H1 (cell line): ENCODE measurements at places on chromosomes 5 and 9. TPM values are rescaled to one million over a fixed set of nuclear protein-coding genes. Genes with fewer than 3 reads are reported as not detected.

DNA sequence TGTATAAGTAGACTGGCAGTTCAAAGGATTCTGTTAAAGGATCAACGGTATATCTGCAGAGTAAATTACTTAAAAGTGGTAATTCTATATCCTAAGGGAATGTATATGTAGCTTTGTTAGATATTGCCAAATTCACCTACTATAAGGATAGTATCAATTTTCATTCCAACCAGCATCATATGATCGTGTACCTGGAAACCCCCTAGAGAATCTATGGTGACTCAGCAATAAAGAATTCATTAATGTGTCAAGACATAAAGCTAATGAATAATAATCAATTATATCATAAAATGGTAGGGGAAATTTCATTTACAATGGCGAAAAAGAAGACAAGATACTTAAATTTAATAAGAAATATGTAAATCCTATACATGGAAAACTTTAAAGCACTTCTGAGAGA is 234.1 kb upstream of the ACTBL2 start:
- H3K27ac ChIP-seq, result no peak overlapping the region
- no peak overlapping the region for H3K4me3 ChIP-seq
- DNase-seq, result no peak
- H3K4me1 ChIP-seq, result no peaks in the 10 kb centered on the region
- H3K27me3 ChIP-seq, result no peaks in the 10 kb centered on the region
- H3K36me3 ChIP-seq, result no peaks in the 10 kb centered on the region

GRCh38 chr9:105082843-105083242 is 154.9 kb upstream of the ABCA1 start:
- H3K27ac ChIP-seq, result no peak overlapping the region
- no peak overlapping the region for H3K4me3 ChIP-seq

- no peak overlapping the region for H3K27ac ChIP-seq
- H3K27me3 ChIP-seq, result no peaks in the 10 kb centered on the region
- no peaks in the 10 kb centered on the region for H3K4me1 ChIP-seq
- no peak for DNase-seq
Measured at GRCh38 chr5:110817459-110817858, 78.7 kb downstream of the SLC25A46 start.

GRCh38 chr9:121620777-121621449 is 30.5 kb upstream of the DAB2IP start:
- DNase-seq, result no peak
- H3K27ac ChIP-seq, result no peak overlapping the region
- H3K36me3 ChIP-seq, result no peaks in the 10 kb centered on the region
- no peak overlapping the region for H3K4me3 ChIP-seq
- no peaks in the 10 kb centered on the region for H3K27me3 ChIP-seq
- no peaks in the 10 kb centered on the region for H3K4me1 ChIP-seq

DNA sequence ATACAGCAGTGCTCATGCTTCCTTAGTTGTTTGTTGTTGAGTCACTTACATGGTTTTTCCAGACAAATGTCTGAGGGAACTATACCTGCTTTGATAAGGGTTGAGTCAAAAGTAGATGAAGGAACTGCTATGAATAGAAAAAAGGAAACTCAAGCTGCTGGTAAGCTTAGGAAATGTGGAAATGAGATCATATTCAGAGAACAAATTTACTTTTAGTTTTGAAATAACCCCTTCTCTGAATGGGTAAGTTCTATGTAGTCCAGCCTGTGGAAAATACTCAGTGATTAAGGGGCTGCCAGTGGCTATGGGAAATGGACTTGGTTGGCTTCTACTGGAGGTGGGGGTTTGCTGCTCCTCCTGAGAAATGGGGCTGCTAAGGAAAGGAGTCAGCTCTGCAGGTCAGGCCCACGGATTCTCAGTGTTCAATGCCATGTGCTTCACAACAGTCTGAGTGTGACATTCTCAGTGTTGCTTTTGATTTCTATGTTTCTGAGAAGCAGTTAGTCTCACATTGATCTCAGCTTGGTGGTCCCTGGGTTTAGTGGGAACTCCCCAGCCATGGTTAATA is 47.7 kb upstream of the GLRX start:
- H3K36me3 ChIP-seq, result no peaks in the 10 kb centered on the region
- no peaks in the 10 kb centered on the region for H3K27me3 ChIP-seq
- no peak overlapping the region for H3K27ac ChIP-seq
- no peak for DNase-seq
- H3K4me3 ChIP-seq, result no peak overlapping the region
- H3K4me1 ChIP-seq, result no peaks in the 10 kb centered on the region

GRCh38 chr5:126972062-126972895 is 58.1 kb downstream of the MARCHF3 start:
- no peak for DNase-seq
- no peak overlapping the region for H3K4me3 ChIP-seq
- peaks cover 6% of the 10 kb centered on the region; the same call in 1 of the 2 replicates for H3K4me1 ChIP-seq

- peaks cover 14% of the 10 kb centered on the region for H3K4me1 ChIP-seq
- peak within 1 kb of the TSS; percentile 85 for H3K4me3 ChIP-seq
- H3K27me3 ChIP-seq, result no peaks in the 10 kb centered on the region
- peak; percentile 60 for DNase-seq
- H3K36me3 ChIP-seq, result no peaks in the 10 kb centered on the region
Measured at GRCh38 chr9:14313951-14314423, at the start of gene NFIB. TSS of gene NFIB (minus strand) at chr9:14314141. CDS start at chr9:14313511, 630 bp downstream.

GRCh38 chr5:179792612-179793467 is 946 bp upstream of the LTC4S start:
- no peak for DNase-seq
- H3K27me3 ChIP-seq, result no peaks in the 10 kb centered on the region
- no peak overlapping the region for H3K4me3 ChIP-seq
- H3K27ac ChIP-seq, result no peak overlapping the region
- peaks cover 5% of the 10 kb centered on the region; the same call in 1 of the 2 replicates for H3K36me3 ChIP-seq

- no peaks in the 10 kb centered on the region for H3K36me3 ChIP-seq
- DNase-seq, result no peak
- H3K27ac ChIP-seq, result no peak overlapping the region
- no peak overlapping the region for H3K4me3 ChIP-seq
Measured at GRCh38 chr9:114849450-114849849, 43.6 kb upstream of the TNFSF15 start.

GRCh38 chr5:178162481-178162880 is 8.8 kb upstream of the NHP2 start:
- H3K27me3 ChIP-seq, result no peaks in the 10 kb centered on the region
- no peak for DNase-seq
- no peaks in the 10 kb centered on the region for H3K4me1 ChIP-seq
- H3K36me3 ChIP-seq, result no peaks in the 10 kb centered on the region
- H3K4me3 ChIP-seq, result no peak overlapping the region
- no peak overlapping the region for H3K27ac ChIP-seq

GRCh38 chr5:172906436-172906835 is 52.8 kb upstream of the RPL26L1 start:
- peaks cover 9% of the 10 kb centered on the region for H3K36me3 ChIP-seq
- no peaks in the 10 kb centered on the region for H3K27me3 ChIP-seq
- no peaks in the 10 kb centered on the region for H3K4me1 ChIP-seq
- DNase-seq, result no peak
- H3K27ac ChIP-seq, result no peak overlapping the region

Gene NUTM2G
- total RNA-seq, result 0.25 TPM in 1 of 2 replicates, not detected in the other

Gene SLCO6A1
- total RNA-seq, result 0.54 and 0.56 TPM in 2 replicates

GRCh38 chr5:21263361-21263760 is 1275.4 kb upstream of the CDH18 start:
- no peak overlapping the region for H3K4me3 ChIP-seq
- no peaks in the 10 kb centered on the region for H3K36me3 ChIP-seq
- H3K4me1 ChIP-seq, result no peaks in the 10 kb centered on the region
- no peaks in the 10 kb centered on the region for H3K27me3 ChIP-seq
- H3K27ac ChIP-seq, result no peak overlapping the region

GRCh38 chr9:31032206-31032605 is 1352.2 kb upstream of the ACO1 start:
- no peaks in the 10 kb centered on the region for H3K36me3 ChIP-seq
- H3K27me3 ChIP-seq, result no peaks in the 10 kb centered on the region
- no peak for DNase-seq
- peaks cover 7% of the 10 kb centered on the region; the same call in 1 of the 2 replicates for H3K4me1 ChIP-seq
- no peak overlapping the region for H3K4me3 ChIP-seq

GRCh38 chr5:68015381-68016302 is 199.9 kb upstream of the PIK3R1 start:
- no peaks in the 10 kb centered on the region for H3K36me3 ChIP-seq
- DNase-seq, result no peak
- H3K27ac ChIP-seq, result no peak overlapping the region
- H3K27me3 ChIP-seq, result no peaks in the 10 kb centered on the region
- H3K4me1 ChIP-seq, result no peaks in the 10 kb centered on the region

Gene NEURL1B
- 5.7 and 6.1 TPM in 2 replicates for total RNA-seq

DNA sequence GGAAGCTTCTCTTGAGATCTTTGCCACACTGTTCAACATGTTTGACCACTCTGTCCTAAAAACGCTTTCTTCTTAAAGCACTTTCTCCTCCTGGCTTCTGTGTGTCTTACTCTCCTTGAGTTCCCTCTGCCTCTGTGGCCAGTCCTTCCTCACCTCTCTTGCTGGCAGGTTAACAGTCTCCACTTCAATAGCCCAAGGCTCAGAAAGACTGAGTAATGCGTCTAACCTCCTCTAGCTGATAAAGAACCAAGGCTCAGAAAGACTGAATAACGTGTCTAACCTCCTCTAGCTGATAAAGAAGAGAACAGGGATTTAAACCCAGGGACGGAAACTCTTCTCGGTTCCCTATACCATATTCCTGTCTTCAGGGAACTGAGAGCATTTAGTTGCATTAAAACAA is 205.2 kb downstream of the AOPEP start:
- 0 out of 2 replicates have a peak, but pooled peaks cover 3% of the 10 kb centered on the region for H3K4me1 ChIP-seq
- no peaks in the 10 kb centered on the region for H3K36me3 ChIP-seq
- DNase-seq, result no peak
- H3K27me3 ChIP-seq, result no peaks in the 10 kb centered on the region
- no peak overlapping the region for H3K27ac ChIP-seq

DNA sequence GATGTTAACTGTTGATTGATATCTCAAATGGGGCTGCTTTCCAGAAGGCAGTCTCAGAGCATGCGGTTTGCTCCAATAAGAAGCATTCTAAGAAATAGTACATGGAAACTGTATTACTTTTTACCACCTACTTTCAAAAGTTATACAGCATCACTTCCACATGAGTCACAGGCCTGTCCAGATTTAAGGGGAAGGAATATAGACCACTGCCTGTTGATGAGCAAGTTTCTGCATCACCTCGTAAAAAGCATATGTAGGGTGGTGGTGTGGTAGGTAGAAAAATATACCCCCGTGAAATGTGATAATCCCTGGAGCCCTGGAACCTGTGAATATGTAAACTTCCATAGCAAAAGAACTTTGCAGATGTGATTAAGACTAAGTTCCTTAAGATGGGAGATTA is 816.6 kb upstream of the CDH6 start:
- no peak for DNase-seq
- H3K27ac ChIP-seq, result no peak overlapping the region
- no peak overlapping the region for H3K4me3 ChIP-seq
- H3K27me3 ChIP-seq, result no peaks in the 10 kb centered on the region
- no peaks in the 10 kb centered on the region for H3K4me1 ChIP-seq

DNA sequence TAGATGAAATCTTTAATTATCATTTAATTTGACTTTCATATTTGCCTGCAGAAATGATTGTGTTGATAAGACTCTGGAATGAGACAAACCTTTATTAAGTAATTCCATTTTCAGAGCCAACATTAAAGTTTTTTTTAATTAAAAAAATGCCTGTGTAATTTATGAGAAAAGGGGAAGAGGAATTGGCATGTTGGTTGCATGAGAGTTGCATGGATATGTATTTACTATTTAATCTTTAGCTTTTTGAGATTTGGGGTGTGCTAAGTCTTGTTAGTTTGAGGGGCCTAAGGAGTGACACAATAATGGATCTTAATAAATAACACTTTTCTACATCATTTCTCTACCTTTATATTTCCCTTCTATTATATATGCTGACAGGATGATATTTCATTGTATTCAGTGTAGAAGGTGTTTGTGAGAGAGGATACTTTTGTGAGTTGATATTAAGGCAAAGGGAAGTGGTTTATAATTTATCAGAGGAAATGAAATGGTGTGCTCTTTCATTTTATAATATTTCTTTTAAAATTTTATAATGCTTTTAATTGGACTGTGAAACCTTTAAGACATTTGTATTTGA is 54.9 kb downstream of the PIK3R1 start:
- no peak for DNase-seq
- H3K36me3 ChIP-seq, result no peaks in the 10 kb centered on the region; the same call in 1 of the 2 replicates
- H3K4me1 ChIP-seq, result no peaks in the 10 kb centered on the region
- H3K27me3 ChIP-seq, result no peaks in the 10 kb centered on the region
- H3K27ac ChIP-seq, result no peak overlapping the region
- no peak overlapping the region for H3K4me3 ChIP-seq

DNA sequence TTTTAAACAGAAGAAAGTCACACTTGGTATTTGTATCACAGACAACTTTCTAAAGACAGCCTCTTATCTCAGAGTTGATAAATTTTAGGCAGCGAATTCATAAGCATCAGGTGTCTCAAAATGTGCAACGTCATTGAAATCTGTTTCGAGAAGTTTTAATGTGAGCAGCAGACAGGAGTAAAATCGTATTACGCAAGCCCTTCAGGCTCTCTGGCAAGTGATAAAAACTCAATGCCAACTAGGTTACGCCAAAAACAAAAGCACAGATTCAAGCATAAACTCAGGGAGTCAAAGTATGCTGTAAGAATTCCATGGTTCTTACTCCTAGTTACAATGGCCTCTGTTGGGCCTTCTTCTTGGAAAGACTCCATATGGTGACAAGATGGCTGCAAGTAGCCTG is 244.7 kb downstream of the SEMA5A start:
- no peaks in the 10 kb centered on the region for H3K36me3 ChIP-seq
- H3K4me3 ChIP-seq, result no peak overlapping the region
- H3K27me3 ChIP-seq, result no peaks in the 10 kb centered on the region
- no peak overlapping the region for H3K27ac ChIP-seq
- no peak for DNase-seq

GRCh38 chr9:21326526-21327139 is 8.6 kb downstream of the KLHL9 start:
- no peak overlapping the region for H3K4me3 ChIP-seq
- no peak overlapping the region for H3K27ac ChIP-seq
- no peaks in the 10 kb centered on the region for H3K27me3 ChIP-seq
- no peaks in the 10 kb centered on the region for H3K4me1 ChIP-seq
- DNase-seq, result no peak

GRCh38 chr9:124869466-124869985 is 7.6 kb downstream of the ARPC5L start:
- H3K36me3 ChIP-seq, result peaks cover 19% of the 10 kb centered on the region
- H3K4me3 ChIP-seq, result peak overlapping the region; percentile 95

- no peak overlapping the region for H3K4me3 ChIP-seq
- H3K27me3 ChIP-seq, result no peaks in the 10 kb centered on the region
- no peak for DNase-seq
- H3K36me3 ChIP-seq, result no peaks in the 10 kb centered on the region
Measured at GRCh38 chr9:81771571-81771970, 82.2 kb upstream of the TLE1 start.

GRCh38 chr5:131792896-131793295 is 3.9 kb downstream of the FNIP1 start:
- no peak overlapping the region for H3K27ac ChIP-seq
- H3K4me1 ChIP-seq, result no peaks in the 10 kb centered on the region
- H3K4me3 ChIP-seq, result no peak overlapping the region

DNA sequence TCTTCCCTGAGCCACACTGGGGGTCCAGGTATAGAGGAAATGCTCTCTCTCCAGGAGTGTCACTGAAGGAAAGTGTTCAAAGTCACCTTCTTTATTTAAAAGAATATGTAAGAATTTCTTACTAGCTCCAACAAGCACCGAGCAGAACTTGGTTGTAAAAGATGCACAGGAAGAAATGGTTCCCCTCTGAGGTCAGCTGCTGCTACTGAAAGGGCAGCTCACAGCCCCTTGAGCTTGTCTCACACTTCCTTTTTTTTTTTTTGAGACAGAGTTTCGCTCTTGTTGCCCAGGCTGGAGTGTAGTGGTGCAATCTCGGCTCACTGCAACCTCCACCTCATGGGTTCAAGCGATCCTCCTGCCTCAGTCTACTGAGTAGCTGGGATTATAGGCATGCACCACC is 77.2 kb downstream of the PRRT1B start:
- H3K4me1 ChIP-seq, result no peaks in the 10 kb centered on the region
- no peak overlapping the region for H3K4me3 ChIP-seq
- H3K27ac ChIP-seq, result no peak overlapping the region
- H3K36me3 ChIP-seq, result peaks cover 19% of the 10 kb centered on the region; the same call in 1 of the 2 replicates
